ENCODE measurements at places on chromosomes 5 and 9.

GRCh38 chr5:132426525-132427138, 57.1 kb downstream of the SLC22A5 start:
- DNase-seq = peak; percentile 27

GRCh38 chr5:39475159-39475571, 50.4 kb upstream of the DAB2 start:
- no peak for DNase-seq

DNA sequence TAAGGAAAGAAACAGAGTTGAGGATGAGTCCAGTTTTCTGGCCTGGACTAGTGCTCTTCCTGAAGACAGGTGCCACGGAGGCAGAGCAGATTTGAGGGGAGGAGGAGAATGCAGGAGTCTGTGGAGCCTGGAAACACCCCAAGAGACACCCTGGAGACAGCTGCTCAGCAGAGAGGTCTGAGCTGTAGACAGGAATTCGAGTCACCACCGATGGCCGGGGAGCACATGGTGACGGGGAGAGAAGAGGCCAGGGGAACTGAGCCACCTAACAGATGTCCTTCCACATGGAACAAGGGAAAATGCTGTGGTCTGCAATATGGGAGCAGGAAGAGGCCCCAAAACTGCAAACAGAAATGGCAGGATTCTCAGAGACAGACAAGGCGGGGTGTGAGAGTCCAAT, 22.9 kb downstream of the CPLX2 start:
- DNase-seq = no peak

DNA sequence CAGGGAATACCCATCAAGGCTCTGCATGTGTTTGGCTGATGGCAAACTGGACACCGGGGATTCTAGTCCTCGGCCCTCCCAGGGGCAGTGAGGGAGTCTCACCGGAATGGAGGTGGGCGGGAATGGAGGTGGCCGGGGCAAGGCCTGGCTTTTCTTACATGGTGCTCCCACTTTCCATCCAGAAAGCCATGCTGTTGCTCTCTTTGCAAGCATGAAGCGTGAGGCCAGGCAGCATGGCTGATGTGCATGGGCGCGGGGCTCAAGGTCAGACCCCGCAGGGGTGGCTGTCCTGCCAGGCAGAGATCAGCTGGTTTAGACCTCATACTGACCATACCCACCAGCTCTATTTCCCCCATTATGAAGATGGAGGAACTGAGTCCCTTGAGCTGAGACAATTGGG, 108.0 kb upstream of the PHYKPL start:
- DNase-seq = no peak

- no peak for DNase-seq
Measured at GRCh38 chr9:34570376-34570775, 19.1 kb downstream of the CNTFR start.

- no peak for DNase-seq
Measured at GRCh38 chr5:55453211-55453610, 81.6 kb downstream of the PLPP1 start.

GRCh38 chr9:86664603-86665002, 282.7 kb downstream of the GAS1 start:
- DNase-seq = no peak

DNA sequence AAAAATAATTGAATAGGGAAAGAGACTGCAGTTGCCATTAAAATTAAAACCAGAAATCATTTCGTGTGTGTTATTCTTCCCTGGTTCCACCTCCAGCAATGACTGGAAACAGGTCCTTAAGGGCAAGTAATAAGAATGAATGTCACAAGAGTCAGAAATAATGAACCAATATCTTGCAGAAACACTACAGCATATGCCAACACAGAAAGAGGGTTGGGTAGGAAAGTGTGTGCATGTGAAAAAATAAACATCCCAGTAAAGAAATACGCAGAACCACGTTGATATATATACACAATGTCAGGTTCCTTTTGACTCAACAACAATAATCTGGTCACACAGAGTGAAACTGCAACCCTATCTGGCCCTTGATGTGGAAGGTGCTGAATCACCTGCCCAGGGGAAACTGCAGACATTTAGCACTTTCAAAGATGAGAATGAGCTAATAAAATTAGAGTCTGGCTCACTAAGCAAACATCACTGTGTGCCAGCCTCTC, 15.0 kb downstream of the HMHB1 start:
- no peak for DNase-seq

DNA sequence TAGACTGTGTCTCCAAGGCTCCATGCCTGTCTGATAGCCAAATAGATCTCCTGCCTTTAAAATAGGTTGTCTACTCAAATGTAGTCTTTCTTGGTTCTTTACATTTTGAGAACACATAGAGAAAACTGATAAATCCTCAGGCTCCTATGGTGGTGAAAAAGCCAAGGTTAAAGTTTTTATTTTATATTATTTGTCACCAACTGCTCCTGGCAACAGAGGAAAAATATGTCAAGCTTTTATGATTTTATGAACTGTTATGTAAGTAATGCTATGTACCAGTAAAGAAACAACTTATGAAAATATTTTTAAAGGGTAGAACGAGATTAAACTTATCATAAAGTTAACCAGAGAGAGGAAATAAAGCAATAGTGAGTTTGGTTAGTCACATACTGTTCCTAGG, 222.8 kb downstream of the NR2F1-AS1 start:
- no peak for DNase-seq

DNA sequence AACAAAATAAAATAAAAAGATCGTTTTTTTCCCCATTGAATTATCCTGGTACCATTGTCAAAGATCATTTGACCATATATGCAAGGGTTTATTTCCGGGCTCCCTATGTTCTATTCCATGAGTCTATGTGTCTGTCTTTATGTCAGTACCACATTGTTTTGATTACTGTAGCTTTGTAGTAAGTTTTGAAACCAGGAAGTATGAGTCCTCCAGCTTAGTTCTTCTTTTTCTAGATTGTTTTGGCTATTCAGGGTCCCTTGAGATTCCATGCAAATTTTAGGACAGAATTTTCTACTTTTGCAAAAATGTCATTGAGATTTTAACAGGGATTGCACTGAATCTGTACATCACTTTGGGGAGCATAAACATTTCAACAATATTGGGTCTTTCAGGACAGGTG, 18.7 kb upstream of the EEIG1 start:
- DNase-seq = no peak

GRCh38 chr5:77960863-77961396, 184.8 kb upstream of the TBCA start:
- DNase-seq = no peak

DNA sequence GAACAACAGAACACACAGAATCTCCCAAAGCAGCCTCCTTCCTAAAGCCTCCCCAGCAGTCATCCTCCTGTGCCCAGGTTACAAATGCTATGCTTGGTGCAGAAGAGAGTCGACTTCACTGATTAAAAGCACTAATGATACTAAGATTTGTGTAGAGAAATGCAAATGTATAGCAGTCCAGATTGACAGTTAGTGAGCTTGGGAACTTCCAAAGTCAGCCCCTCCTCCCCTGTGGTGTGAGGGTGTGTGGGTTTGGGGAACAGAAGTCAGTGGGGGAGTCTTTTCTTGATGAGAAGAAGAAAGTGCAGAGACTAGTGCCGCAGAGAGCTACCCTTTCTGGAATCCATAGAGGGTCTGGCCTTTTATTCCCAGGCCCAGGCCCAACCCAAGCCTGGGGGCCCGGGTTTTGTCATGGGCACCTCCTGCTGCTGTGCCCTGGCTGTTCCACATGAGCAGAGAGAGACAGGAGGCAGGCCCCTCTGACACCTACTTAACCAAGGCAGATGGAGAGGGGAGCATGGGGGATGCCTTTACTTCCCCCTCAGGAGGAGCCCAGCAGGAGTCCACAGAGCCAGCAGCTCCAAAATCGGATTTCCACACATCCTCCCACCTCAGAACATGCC, 173.3 kb downstream of the DENND1A start:
- no peak for DNase-seq

All from stimulated activated CD8-positive, alpha-beta memory T cell treated with anti-CD3 and anti-CD28 coated beads, Interleukin-4, amount 100 ng/mL, for 1 hour (primary cell).